Activated CD4-positive, alpha-beta T cell treated with anti-CD3 and anti-CD28 coated beads, Interleukin-2, amount 50 U/mL, for 24 hours (primary cell): ENCODE measurements at places on chromosomes 11 and 22.

- no peak for DNase-seq
Measured at GRCh38 chr22:49418943-49419342, 408.7 kb downstream of the BRD1 start.

- no peak for DNase-seq
Measured at GRCh38 chr11:5266609-5267008, 3.1 kb downstream of the HBE1 start.

DNA sequence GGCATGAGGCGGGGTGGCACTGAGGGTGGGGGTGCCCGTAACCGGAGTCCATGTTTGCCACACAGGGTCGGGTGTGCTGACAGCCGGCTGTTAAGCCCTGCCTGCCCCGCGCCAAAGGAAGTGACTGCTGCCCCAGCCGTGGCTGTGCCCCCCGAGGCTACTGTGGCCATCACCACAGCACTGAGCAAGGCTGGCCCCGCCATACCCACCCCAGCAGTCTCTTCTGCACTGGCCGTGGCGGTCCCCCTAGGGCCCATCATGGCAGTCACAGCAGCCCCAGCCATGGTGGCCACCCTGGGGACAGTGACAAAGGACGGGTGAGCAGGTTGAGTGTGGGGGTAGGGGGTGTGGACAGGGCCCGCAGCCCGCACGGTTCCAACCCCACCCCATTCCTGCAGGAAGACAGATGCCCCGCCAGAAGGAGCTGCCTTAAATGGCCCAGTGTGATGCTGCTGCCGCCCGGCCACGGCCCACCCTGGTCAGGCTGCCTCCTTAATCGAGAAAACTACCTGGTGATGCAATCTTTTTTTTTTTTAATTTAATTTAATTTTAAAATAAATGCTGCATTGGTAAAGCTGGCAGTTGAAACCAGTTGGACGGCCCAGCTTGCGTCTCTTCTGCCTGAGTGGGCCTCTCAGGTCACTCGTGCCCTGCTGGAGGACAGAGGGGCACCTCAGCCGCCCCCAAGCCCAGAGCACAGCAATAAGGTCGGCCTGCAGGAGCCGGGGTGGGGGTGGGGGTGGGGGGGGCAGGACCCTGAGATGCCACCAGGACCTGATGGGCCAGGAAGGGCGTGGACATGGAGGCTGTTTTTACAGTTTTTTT, 30.8 kb downstream of the SBF1 start:
- DNase-seq = no peak

- no peak for DNase-seq
Measured at GRCh38 chr11:12556788-12557384, 117.3 kb upstream of the TEAD1 start.

- DNase-seq = no peak
Measured at GRCh38 chr22:32339190-32340012, 18.3 kb upstream of the RFPL3 start.
